ENCODE measurements at places on chromosomes 3 and 15.

GRCh38 chr15:55289011-55289745 lies 435 bp downstream of the RAB27A start:
- DNase-seq = peak; percentile 23

DNA sequence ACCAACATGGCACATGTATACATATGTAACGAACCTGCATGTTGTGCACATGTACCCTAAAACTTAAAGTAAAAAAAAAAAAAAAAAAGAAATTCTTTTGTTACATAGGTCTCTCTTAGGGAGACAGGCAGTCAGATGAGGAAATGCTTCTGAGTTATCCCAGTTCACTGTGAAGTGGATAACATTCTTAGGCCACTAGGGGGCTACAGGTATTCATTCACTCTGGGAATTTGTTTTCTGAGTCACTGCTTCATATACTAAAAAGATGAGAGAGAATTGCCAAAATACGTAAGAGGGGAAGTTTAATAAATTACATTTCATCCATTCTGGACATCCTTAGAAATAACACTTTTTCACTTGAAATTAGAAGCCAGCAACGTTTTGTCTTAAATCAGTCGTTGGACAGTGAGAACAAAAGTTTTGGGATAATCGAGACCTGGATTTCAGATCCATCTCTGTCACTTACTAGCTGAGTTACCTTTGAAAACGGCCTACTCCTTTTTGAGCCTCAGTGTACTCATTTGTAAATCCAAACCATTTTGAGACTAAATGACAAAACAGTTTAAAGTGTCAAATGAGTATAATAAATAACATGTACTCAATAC lies 738.4 kb upstream of the ALCAM start:
- no peak for DNase-seq

- DNase-seq = no peak
Observed at GRCh38 chr15:31349233-31350141, 22.9 kb downstream of the KLF13 start.

DNA sequence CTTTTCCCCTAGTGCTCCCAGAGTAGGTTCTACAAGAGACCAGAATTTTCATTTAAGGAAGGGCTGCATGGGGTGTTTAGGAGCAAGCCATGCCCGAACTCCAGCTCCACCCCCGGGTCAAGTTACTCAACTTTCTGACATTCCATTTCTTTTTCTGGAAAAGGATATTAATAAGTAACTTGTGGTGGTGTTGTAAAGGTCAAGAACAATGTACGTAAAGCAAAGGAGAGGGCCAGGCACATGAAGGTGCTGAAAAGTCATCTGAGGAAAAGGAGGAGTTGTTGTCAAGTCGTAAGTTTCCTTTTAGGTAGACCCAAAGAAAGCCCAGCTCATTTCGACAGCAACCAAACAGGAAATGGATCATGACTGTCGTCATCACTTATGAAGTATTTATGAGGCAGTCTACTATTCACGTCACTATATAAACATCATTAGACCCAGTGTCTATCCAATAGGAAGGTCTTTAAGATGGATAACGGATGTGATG lies 319.6 kb upstream of the IL12A start:
- DNase-seq = no peak

GRCh38 chr3:158882445-158882844 lies 80.6 kb downstream of the MFSD1 start:
- no peak for DNase-seq

DNA sequence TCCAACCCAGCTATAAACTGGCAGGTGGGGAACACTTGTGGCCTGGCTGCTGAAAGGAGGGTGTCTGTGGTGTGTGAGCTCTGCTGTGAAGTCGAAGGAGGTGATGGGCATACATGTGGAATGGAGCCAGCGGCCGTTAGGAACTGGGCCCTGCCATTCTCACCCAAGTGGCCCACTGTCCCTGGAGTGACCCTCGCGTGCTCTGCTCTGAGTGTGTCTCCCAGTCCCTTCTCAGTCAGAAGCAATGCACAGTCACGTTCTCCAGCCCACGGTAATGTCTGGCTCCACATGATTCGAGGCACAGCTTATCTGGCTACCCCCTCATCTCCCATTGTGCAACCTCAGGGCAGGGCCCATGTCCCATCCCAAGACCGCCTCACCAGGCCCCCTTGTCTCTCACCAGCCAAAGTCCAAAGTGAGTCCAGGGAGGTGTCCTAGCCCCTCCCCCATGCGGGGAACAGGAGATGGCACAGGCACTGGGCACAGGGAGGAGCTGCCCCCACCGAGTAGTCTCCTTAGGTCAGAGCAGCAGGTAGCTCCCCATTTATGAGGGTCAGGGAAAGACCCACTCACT lies 62.9 kb downstream of the ZNF445 start:
- DNase-seq = no peak

Measured in stimulated activated CD8-positive, alpha-beta memory T cell treated with anti-CD3 and anti-CD28 coated beads, Interleukin-2, amount 100 ng/mL, for 48 hours (primary cell).